ENCODE measurements at places on chromosomes 6 and 20.

DNA sequence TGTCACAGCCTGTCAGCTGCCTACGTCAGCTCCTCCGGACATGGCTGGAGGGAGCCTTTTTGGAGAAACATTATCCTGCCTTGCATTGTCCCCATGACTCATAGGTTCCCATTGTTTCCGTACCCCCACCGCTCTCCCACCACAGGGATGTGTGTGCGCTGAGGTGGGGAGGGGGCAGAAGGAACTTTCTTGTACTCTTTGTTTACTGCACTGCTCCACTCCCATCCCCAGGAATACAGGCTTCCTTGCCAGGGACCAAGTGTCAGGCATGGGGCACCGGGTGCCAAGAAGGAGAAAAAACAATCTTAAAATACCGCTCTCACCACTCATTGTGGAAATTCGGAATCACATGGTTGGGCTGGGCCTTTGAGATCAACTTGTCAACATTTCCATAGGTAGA is 51.0 kb downstream of the KCNK5 start:
- DNase-seq, result no peak

GRCh38 chr6:53264915-53265607 is 83.7 kb downstream of the ELOVL5 start:
- DNase-seq, result no peak

GRCh38 chr6:150617062-150617461 is 17.4 kb downstream of the PLEKHG1 start:
- no peak for DNase-seq

DNA sequence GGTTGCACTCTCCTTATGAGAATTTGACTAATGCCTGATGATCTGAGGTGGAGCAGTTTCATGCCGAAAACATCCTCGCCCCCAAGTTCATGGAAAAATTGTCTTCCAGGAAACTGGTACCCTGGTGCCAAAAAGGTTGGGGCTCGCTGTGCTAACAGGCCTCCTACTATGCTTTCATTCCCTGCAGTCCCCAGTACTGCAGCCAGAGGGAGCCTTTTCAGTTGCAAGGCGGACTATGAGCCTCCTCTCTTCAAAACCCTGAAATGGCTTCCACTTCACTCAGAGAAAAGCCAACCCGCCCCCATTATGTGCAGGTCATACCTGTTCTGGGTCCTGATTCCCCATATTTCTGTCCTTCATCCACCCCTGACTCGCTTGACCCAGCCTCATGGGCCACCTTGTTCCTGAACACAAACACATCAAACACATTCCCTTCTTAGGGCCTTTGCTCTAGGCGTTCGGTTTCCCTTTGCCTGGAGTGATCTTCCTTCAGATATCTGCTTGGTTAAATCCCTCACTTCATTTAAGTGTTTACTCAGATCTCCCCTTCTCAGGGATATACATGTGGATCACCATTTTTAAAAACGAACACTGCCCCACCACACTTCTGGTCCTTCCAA is 173.7 kb downstream of the PHACTR1 start:
- no peak for DNase-seq

DNA sequence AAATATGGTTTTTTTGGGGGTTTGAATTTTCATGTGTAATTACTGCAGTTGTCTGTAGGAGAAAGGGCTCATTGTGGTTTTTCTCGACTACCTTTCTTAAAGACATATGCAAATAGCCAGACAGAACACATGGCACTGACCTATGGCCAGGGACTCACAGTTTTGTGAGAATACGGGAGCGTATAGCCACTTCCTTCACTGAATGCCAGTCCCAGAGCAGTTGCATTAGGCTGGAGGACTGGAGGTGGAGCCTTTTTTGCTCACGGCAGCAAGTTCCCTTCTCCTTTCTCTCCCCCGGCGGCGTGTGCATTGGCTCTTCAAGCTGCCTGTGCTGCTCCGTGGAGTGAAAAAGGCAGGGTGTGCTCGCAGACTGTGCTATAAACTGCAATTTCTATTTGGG is 114.9 kb downstream of the AKAP7 start:
- peak; percentile 40 for DNase-seq

DNA sequence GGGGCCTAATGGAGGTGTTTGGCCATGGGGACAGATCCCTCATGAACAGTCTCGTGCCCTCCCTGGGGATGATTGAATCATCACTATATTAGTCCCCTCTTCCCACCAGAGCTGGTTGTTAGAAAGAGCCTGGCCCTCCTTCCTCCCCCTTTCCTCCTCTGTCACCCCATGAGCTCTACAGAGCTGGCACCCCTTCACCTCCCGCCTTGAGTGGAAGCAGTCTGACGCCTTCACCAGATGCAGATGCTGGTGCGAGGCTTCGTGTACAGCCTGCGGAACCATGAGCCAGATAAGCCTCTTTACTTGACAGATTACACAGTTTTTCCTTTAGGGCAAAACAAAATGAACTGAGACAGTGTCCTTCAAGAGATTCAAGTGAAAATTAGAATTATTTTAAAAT is 74.4 kb upstream of the RIPOR2 start:
- no peak for DNase-seq

DNA sequence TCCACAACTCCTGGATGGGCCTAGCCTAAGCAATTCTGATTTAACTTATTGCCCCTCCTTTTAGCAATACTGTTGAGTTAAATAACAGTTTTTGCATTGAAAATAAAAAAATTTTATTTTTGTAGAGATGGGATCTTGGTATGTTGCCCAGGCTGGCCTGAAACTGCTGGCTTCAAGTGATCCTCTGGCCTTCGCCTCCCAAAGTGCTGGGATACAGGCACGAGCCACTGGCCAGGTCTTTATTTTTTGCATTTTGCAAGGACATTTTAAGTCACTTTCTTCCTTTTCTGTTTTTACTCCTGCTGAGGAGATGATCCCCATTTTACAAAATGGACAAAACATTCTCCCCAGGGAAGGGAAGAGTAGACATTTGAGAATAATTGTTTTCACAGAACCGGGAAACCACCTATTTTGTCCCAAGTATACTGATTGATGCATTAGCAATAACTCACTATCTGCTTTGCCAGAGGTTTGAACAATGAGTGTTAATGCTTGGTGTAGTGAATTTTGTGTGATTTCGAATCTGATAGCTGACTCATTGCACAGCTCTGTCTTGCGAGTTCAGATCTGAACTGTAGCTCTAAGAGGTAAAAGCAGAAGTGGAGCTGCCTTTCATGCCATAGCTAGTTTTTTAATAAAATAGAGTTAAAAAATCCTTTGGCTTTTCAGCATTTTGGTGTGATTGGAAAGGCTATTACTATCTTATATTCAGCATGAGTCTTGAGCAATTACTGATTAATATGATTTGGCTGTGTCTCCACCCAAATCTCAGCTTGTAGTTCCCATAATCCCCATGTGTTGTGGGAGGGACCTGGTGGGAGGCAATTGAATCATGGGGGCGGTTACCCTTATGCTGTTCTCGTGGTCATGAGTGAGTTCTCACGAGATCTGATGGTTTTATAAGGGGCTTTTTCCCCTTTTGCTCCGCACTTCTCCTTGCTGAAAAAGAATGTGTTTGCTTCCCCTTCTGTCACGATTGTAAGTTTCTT is 20.9 kb downstream of the IGF2R start:
- no peak for DNase-seq

GRCh38 chr20:24116611-24117010 is 128.0 kb upstream of the GGTLC1 start:
- DNase-seq, result no peak

DNA sequence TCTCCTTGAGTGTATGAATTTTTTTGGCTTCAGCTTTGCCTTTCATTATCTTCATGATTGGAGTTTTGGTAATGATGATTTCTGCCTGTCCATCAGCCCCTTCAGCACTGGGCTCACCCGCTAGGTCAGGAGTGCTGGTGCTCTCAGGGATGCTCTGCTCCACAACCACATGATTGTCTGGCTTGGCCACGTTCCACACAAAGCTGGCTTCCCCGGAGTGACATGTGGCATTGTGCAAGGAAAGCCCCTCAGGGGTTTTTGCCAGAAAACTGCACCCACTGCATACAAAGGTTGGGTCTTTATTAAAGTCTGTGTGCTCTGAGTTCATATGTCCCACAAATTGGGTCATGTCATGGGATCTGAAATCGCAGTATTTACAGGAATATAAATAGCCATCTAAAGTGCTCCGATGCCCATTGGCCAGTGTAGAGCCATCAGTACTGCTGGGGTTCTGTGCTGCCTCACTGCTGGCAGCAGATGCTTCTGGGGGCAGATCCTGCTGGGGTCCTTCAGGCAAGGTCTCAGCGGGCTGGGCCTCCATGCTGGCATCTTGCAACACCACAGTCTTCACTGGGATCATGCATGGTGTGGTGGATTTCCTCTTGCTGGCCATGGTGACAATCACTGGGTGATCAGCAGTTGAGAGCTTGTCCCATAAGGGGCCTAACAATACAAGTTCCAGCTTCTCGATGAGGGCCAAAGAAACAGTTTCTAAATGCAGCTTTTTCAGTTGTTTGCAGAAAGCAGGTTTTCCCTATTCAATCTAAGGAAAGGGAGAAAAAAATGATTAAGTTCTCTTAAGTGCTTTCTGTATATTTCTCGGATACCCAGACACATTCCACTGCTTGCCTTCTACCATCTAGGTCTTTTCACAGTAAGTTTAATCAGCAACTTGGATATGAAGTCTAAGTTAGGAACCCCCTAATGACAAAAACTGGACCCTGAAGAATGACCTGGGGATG is 67.2 kb downstream of the PLCG1 start:
- no peak for DNase-seq

- DNase-seq, result no peak
Measured at GRCh38 chr6:5294392-5295211, 33.3 kb downstream of the FARS2 start.

DNA sequence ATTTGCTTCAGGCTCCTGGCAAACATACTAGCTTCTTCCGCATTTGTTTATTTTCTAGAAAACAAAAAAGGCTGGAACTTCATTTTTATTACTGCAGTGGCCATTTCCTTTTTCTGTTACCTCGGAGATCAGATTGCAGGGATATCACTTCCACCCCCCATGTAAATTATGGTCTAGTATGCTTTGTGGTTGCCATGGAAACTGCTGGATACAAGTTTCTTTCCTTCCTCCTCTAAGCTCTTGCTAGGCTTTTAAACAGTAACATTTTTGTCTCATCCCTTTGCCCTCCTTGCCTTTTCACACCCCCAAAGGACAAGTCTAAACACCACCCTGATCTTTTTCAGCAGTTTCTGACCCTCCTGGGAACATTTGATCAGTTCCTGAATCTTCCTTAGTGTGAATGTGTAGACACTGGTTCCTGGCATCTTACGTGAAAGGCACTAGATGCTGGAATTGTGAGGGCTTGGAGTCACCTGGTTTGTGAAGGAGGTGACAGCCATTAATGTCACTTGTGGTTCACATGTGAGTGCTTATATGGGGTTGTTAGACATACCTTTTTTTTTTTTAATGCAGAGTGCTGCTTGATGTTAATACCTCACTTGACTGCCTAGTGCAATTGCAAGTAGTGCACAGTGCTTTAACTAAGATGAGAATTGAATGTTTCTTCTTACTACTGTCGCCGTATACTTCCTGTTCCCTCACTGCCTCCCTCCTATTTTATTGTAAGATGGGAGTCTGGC is 181.6 kb downstream of the JARID2 start:
- no peak for DNase-seq

GRCh38 chr20:62405108-62405980 is 1.7 kb downstream of the CABLES2 start:
- no peak for DNase-seq

DNA sequence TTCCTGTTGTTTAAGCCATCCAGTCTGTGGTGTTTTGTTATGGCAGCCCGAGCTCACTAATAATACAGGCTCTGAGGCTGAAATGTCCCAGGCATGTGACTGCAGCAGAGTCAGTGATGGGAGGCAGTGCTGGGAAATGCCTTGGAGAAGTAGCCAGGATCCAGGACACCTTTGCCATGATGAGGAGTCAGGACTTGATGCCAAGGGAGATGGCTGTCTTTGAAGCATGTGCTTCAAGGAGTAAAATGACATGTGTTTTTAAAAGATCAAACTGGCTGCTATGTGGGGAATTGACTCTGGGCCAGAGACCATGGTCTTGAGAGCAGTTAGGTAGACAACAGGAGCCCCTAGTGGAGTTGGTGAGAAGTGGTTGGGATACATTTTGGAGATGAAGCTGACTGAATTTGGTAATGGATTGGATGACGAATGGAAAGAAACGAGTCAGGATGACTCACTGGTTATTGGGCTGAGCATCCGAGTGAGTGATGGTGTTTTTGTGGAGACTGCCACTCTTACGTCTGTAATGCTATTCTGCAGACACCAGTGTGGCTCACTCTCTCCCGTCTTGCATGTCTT is 322.2 kb downstream of the PLCB1 start:
- DNase-seq, result no peak

- DNase-seq, result no peak
Measured at GRCh38 chr6:118370722-118371121, 177.4 kb upstream of the PLN start.
